COLO829 (cell line): ENCODE measurements at places on chromosomes 7 and 10.

DNA sequence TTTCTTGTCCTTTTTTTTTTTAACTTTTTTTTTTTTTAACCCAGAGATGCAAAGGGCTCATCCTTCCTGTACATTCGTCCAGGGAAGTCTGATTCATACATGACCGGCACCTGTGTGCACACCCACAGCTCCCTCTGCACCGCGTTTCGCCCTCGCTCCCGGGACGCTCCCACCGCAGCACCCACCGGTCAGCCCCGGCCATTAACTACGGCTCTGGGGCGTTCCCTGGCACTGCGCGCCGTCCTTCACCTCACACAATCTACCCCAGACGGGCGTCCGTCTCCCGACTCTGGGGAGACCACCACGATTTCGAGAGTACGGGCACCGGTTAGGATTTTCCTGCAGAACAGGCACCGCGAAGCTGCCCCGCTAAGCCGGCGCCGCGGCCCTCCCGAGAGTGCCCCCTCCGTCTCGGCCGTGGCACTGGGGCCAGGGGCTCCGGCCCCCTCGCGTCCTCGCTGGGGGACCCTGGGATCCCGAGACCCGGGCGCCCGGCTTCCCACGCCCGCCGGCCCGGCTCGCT is 452 bp downstream of the ATE1 start:
- no peak for DNase-seq

- DNase-seq = no peak
Observed at GRCh38 chr10:20257422-20257821, 441.2 kb downstream of the PLXDC2 start.

- no peak for DNase-seq
Observed at GRCh38 chr10:126889421-126889820, 15.8 kb upstream of the DOCK1 start.

- DNase-seq = no peak
Observed at GRCh38 chr10:133183646-133184378, 23.8 kb downstream of the KNDC1 start.

DNA sequence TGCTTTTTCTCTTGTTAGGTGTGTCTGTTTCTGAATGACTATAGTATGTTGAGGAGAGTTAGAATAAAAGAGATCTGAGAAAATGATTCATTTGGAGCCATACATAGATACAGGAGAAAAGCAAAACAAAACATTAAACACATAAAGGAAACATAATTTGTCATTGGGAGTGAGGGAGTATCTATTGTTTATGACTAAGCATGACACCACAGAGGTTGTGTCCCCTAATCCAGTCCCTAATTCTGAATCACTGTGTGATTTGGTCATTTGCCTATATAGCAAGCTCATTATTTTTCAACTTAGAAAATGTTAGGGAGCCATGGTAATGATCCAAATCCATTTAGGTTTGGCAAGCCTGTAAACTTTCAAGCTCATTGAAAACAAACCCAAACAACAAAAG is 132.3 kb upstream of the BMPER start:
- no peak for DNase-seq

GRCh38 chr10:17226891-17227303 is 1.1 kb upstream of the VIM start:
- peak; percentile 23 for DNase-seq

DNA sequence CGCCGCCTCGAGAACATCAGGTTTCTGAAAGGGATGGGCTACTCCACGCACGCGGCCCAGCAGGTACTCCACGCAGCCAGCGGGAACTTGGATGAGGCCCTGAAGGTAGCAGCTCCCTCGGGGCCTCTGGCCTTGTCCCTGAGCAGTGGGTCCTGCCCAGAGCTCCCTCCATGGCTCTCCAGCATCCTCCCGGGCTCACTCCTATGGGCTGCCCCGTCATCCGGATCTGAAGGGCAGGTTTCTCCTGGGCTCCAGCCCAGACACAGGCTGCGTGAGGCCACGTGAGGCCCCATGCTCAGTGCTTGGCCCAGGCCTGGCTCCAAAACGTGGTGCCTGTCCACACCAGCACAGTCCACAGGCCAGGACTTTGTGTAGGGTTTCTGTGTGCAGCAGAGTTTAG is 32.5 kb downstream of the NUB1 start:
- no peak for DNase-seq

GRCh38 chr7:131164025-131164925 is 163.4 kb upstream of the MKLN1 start:
- DNase-seq = peak; percentile 91

- DNase-seq = no peak
Observed at GRCh38 chr7:66880053-66880452, 41.0 kb upstream of the TMEM248 start.

GRCh38 chr7:30911561-30911969 is at the start of gene AQP1:
AQP1 (plus strand) TSS chr7:30911853; CDS start chr7:30911910, 57 bp downstream.
- no peak for DNase-seq

- no peak for DNase-seq
Observed at GRCh38 chr7:94700926-94701554, 45.1 kb upstream of the SGCE start.

- DNase-seq = no peak
Observed at GRCh38 chr7:96157856-96158255, 164.0 kb downstream of the SLC25A13 start.

DNA sequence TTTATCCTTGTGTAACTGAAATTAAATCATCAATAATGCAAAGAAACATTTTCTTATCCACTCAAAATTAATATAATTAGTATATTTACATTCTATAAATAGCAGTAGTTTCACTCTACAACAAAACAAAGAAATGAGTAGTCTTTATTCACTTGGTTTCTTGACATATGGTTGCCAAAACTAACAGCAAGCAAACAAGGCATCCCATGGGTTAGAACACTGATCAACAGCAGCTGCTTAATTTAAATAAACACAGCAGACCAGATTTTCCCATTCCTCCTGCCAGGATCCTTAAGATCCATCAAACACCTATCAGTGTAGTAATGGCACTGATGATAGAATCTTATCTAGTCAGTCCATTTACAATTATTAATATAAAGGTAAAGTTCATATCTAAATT is 22.1 kb downstream of the NCAPG2 start:
- DNase-seq = no peak

GRCh38 chr10:123134343-123134914 is 1.3 kb upstream of the HMX3 start:
- no peak for DNase-seq

DNA sequence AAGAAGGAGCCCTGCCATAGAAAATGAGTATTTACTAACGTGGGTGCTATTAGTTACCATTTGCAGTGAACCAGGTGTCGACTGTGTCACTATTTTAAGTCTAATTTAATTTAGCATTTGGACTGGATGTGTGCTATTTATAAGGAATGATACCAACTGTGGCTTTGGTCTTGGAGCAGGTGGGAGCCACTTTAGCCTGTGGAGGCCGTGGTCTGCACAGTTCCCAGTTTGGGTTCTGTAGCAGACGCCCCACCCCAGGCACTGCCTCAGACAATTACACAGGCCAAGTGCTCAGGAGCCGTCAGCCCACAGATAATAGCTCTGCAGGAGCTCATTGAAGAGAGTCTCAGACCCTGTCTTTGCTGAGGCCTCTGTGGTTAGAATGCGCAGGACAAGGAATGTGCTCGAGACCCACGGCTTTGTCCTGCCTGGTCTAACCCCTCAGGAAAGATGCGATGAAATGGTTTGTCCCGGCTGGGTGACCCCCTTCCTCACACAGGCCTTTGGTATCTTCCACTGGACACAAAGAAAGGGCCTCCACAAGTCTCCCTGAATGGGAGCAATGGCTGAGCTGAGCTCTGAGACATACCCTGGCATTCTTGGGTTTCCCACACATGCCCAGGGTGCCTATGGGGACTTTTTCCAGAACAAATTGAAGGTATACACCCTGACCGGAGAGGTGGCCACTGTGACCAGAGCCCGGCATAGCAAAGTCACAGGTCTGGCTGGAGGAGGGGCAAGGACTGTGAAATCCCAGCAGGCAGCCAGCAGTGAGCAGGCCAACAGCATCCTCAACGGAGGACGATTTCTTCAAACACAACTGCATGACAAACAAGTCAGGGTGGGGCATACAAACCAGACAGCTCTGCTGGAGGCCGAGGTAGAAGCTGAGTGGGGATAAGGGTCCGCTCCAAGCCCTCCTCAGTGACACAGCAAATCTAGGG is 251.2 kb downstream of the ARHGAP12 start:
- no peak for DNase-seq

DNA sequence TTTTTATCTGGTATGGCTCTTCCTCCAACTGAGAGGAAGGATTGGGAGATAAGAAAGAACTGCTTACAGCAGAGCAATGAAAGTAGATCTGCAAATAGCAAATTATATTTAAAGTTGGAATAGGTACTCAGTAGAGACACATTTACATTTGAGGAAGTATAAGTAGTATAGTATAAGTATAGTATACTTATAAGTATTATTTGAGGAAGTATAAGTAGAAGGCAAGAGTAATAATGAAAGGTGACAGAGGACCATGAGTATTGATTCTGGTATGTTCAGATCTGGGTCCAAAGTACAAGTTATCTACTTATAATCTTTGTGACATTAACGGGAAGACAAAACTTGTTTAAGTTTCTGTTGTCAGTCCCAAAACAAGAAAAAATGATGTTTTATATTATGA is 527.6 kb upstream of the SORCS1 start:
- DNase-seq = no peak

- no peak for DNase-seq
Observed at GRCh38 chr10:132856869-132857524, 71.0 kb upstream of the NKX6-2 start.

GRCh38 chr7:150901160-150902035 is 49.1 kb downstream of the AOC1 start:
- DNase-seq = no peak

DNA sequence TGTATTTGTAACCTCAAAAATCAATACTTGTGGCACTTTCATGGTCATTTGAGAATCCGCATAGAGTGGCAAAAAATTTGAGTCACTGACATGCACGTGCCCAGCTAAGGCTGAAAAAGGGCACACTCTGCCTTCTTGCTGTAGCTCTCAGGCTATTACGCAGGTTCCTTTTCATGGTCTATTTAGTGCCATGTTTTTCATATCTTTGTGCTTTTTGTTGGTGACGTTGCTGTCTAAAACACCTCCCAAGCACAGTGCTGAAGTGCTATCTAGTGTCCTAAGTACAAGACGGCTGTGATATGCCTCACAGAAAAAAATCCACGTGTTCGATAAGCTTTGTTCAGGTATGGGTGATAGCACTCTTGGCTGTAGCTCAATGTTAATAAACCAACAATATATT is 50.9 kb downstream of the CREB3L2 start:
- no peak for DNase-seq

DNA sequence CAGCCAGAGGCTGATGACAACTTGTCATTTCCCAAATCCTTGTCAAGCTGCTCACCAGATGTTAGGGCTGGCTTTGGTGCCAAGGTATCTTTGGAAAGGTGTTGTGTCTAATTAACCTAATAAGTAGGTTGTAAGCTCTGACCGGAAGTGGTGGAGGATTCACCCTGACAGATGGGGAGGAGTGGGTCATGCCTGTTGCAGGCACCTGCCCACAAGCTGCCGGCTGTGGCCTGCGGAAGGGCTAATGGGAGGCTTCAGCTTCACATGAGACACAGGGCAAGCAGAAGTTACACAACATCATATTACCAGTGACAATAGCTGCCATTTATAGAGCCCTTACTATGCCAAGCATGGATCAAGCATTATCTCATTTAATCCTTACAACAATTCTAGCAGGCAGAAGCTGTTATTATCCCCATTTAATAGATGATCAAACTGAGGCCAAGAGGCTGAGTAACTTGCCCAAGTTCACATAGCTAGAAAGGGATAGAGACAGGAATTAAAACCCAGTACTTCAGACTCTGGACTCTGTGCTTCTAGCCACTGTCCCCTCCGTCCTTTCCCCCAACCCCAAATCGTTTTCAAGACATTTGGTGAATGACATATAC is 63.1 kb upstream of the DUSP5 start:
- DNase-seq = no peak

DNA sequence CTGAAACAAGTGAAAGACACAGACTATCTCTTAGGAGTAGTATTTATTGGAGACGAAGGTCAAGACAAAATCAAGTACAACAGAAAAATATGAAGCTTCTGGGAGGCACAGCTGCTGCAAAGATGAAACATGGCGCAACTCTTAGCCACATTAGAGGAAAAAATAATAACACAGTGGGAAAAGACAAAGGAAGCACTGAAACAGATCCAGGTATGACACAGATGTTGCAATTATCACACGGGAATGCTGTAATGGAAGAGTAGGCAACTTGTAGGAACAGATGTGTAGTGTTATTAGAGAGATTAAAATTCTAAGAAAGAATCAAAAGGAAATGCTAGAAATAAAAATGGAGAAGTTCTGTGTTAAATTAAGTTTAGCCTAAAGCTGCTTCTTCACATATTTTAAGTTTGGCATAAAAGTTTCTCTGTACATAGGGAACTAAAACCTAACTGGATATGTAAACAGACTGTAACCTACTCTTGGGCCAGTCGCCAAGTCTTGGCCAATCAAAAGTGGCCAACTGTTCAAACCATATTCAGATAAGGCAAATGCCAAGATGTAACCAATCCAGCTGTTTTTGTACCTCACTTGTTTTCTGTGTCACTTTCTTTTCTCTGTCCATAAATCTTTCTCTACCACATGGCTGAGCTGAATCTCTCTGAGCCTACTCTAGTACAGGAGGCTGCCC is 1132.0 kb upstream of the LRRTM3 start:
- DNase-seq = no peak

- no peak for DNase-seq
Observed at GRCh38 chr10:124745252-124745651, 1.1 kb upstream of the FAM53B start.

GRCh38 chr7:137399827-137400823 is 56.6 kb upstream of the PTN start:
- DNase-seq = no peak

DNA sequence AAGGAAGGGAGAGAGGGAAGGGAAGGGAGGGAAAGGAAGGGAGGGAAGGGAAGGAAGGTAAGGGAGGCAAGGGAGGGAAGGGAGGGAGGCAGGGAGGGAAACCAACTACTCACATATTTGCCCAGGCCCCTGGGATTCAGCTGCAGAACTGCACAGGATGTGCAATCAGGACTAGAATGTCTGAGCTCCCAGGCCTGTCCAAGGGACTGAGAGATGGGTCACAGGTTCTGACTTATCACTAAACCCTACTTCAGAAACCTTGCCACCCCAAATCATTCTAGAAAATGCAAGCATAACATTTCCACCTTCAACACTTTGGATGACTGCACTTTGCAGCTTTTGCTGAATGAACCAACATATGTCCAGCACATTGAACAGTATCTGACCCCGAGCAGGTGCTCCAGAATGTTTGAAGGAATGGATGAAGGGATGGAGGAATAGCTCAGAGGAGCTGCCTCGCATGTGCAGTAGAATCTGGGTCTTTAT is 245.3 kb downstream of the KCNMA1 start:
- no peak for DNase-seq

- DNase-seq = no peak
Observed at GRCh38 chr7:131020759-131021261, 286.8 kb upstream of the KLF14 start.

- no peak for DNase-seq
Observed at GRCh38 chr10:75100764-75101291, 10.6 kb upstream of the SAMD8 start.

DNA sequence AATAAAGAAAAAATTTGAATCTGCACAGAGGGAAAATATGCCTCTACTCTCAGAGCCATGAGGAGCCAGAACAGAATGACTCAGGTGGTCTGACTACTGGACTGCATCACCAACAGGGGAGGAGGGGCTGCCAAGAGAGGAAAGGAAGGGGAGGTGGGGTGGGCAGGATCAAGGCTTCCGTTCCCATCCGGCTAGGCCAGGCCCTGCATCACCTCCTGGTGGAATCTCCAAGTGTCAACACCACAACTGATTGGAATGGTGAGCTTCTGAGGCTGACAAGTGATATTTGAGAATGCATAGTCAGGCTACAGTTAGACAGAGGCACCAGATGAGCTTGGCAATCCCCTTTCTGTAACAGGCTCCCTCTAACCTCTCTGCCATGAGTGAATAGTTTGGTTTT is 10.4 kb upstream of the GPR26 start:
- DNase-seq = no peak
